ENCODE measurements at places on chromosomes 16 and 17. TPM values are rescaled to one million over a fixed set of nuclear protein-coding genes. Genes with fewer than 3 reads are reported as not detected.

GRCh38 chr16:12448504-12448903, 355.2 kb downstream of the CPPED1 start:
- DNase-seq = no peak
- peaks cover 9% of the 10 kb centered on the region for H3K4me1 ChIP-seq
- H3K27ac ChIP-seq = no peak overlapping the region

DNA sequence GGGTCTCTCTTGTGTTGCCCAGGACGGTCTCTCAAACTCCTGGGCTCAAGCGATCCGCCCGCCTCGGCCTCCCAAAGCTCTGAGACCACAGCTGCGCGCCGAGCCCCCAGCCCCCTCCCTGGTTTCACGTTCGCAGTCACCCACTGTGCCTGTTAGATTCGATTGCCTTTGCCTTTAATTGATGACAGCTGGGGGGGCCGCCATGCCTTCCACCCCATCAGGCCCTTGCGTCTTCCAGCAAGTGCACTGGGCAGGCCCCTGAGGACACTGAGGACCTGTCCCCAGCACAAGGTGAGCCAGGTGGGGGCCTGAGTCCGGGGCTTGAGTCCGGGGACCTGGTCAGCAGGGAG, 3.3 kb downstream of the IGFALS start:
- H3K27me3 ChIP-seq = no peaks in the 10 kb centered on the region
- H3K4me1 ChIP-seq = no peaks in the 10 kb centered on the region
- H3K27ac ChIP-seq = no peak overlapping the region
- no peak for DNase-seq
- H3K4me3 ChIP-seq = no peak overlapping the region
- no peaks in the 10 kb centered on the region for H3K36me3 ChIP-seq

GRCh38 chr17:79987187-79987934, 48.3 kb downstream of the TBC1D16 start:
- H3K4me1 ChIP-seq = peaks cover 51% of the 10 kb centered on the region
- H3K36me3 ChIP-seq = no peaks in the 10 kb centered on the region
- H3K4me3 ChIP-seq = no peak overlapping the region
- no peak for DNase-seq
- peak overlapping the region; percentile 42 for H3K27ac ChIP-seq

DNA sequence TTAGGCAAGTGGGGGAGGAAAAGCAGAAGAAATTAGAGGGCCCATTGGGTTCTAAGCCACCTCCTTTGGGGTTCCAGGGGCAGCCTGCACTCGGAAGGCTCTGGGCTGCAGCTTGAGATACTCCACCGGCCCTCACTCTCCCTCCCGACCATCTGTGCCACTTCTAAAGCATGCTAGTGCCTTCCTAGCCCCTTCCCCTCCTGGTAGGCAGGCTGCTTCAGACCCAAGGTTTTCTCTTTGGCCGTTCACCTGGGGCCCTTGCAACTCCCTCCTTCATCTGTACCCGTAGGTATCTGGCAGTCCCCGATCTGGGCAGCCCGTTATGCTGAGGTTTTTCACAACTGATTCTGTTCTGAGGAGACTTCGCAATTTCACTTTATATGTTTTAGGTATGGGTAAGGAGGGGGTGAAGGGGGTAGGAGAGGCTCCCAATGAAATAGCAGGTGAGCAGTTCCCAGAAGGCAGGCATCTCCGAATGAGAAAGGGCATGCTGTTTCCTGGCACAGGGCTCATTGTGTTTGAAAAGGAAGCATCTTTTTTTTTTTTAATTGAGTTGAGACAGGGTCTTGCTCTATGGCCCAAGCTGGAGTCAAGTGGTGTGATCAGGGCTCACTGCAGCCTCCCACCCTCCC, 98.7 kb downstream of the RAB11FIP4 start:
- no peak for DNase-seq
- H3K36me3 ChIP-seq = no peaks in the 10 kb centered on the region
- H3K27me3 ChIP-seq = no peaks in the 10 kb centered on the region
- peaks cover 2% of the 10 kb centered on the region for H3K4me1 ChIP-seq
- no peak overlapping the region for H3K4me3 ChIP-seq
- H3K27ac ChIP-seq = no peak overlapping the region

DNA sequence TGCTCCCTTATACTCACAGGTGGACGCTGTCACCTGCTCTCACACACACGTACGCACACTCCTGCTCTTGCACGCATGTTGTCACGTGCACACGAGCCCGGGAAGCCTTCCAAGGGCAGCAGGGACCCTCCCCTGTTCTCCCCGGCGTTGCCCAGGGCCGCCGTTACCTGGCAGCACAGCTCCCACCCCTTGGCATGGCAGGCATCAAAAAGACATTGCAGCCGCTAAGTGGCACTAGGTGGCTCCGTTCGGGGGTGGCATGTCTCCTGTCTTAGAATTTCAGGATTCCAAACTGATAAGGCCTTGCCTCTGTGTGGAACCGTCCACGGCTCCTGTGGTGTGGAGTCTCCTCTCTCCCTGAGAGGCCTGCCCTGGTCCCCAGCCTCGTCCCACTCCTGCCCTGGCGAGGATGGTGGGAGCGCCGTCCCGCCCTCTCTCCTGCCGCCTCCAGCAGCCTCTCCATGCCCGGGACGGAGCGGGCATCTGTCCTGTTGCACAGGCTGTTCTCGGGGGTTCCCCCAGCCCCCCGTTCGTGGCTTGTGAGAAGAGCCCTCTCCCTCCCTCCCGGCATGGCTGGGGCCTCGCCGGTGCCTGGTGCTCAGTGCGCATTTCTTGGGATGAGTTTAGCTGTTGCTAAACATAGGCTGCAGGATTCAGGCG, 126.7 kb upstream of the GSE1 start:
- peaks cover 3% of the 10 kb centered on the region for H3K4me1 ChIP-seq
- H3K27me3 ChIP-seq = no peaks in the 10 kb centered on the region
- no peaks in the 10 kb centered on the region for H3K36me3 ChIP-seq
- DNase-seq = no peak
- H3K27ac ChIP-seq = no peak overlapping the region

DNA sequence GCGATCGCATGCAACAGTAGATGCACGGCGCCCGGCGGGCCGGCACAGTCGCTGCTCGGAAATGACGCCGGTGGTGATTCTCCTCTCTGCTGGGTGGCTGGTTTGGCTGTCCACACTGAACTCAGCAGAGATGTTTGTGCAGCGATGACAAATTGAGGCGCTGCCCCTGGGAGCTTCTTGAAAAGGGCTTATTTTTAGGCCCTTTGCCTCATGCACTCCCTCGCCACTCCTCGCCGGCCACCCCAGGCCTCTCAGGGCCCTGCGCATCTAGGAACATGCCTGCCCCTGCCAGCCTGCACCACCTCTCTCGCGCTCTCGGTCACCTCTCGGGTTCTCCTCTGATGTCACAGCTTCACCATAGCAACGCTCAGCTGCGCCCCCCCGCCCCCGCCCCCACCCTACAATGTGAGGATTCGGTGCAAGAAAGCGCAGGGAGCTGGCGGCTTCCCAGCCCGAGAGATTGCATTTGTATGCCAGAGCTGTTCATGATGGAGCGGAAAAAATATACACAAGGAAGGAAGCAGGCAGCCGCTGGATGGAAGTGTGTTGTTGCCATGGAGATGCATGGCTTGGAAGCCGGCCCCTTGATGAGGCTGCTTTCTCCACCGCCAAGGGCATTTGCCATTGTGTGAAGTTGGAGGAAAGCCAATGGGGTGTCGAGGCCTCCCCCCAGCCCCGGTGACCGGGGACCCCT, 81.3 kb upstream of the PLCG2 start:
- H3K36me3 ChIP-seq = no peaks in the 10 kb centered on the region
- peaks cover 12% of the 10 kb centered on the region for H3K4me1 ChIP-seq
- DNase-seq = no peak
- no peak overlapping the region for H3K27ac ChIP-seq
- no peak overlapping the region for H3K4me3 ChIP-seq

DNA sequence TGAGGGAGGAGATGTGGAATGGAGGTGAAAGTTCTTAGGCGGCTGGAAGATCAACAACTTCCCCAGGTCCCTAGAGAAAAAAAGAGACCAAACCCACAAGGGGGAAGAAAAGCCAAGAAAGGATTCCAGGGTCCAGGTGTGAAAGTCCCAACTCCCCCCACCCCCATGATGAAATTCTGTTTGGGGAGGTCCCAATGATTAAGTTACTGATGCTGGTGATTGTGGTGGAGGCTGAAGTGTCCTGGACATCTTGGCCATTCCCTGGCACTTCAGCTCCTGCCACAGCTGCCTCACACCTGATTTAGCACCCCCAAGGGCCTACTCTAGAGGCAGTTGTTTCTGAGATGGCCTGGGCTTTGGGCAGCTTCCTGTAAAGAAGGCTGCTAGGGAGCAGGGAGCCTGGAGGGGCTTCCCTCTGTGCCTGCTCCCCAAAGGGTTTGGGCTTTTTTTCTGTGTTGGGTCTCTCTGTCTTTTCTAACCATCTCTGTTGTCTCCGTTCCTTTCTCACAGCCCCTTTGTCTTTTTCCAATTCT, 13.1 kb downstream of the HOXB4 start:
- no peaks in the 10 kb centered on the region for H3K36me3 ChIP-seq
- no peak for DNase-seq
- H3K27me3 ChIP-seq = no peaks in the 10 kb centered on the region
- no peaks in the 10 kb centered on the region for H3K4me1 ChIP-seq

GRCh38 chr17:81397314-81398175, 2.3 kb downstream of the BAHCC1 start:
- peak overlapping the region; percentile 75 for H3K4me3 ChIP-seq
- peak overlapping the region; percentile 94 for H3K27ac ChIP-seq
- no peaks in the 10 kb centered on the region for H3K36me3 ChIP-seq
- H3K4me1 ChIP-seq = peaks cover 18% of the 10 kb centered on the region

- no peak overlapping the region for H3K4me3 ChIP-seq
- H3K27ac ChIP-seq = no peak overlapping the region
- no peaks in the 10 kb centered on the region for H3K27me3 ChIP-seq
- no peaks in the 10 kb centered on the region for H3K4me1 ChIP-seq
- no peaks in the 10 kb centered on the region for H3K36me3 ChIP-seq
Measured at GRCh38 chr17:59433586-59433985, 102.1 kb downstream of the YPEL2 start.

DNA sequence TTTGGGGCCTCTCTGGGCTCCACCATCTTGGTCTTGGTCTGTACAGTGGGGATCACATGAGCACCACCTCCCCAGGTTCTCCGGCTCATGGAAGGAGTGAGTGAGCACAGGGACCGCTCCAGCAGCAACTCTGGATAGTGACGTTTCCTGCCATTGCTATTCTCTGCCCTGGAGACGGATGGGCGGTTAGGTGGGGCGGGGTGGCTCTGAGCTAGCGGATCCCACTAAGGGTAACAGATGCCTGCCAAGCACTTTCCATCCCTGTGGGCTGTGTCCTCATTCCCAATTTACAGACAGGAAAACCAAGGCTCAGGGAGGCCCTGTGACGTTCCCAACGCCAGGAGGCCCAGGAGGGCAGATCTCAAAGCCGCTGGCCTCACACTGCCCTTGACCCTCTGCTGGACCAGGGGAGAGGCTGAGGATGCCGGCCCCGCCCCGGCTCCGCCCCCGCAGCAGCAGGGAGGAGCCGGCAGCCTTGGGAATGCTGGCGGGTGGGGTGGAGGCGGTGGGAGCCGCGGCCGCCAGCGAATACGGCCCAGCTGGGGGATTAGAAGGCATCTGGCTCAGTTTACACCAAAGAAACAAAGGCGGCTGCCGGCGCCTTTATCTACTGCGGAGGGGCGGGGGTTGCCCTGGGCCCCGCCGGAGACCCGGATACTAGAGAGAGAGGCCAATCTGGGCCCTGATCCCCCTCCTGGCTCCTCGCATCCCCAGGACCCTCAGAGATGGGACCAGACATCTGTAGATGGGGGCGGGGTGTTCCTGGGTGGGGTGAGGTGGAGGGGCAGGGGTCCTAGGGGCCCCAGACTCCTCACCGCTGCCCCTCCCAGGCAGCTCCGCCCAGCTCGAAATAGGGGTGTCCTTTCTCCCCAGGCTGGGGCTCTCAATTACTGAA, 122.3 kb upstream of the CIBAR2 start:
- peaks cover 41% of the 10 kb centered on the region for H3K4me1 ChIP-seq
- H3K27ac ChIP-seq = peak overlapping the region; percentile 81
- peak overlapping the region; percentile 47 for H3K4me3 ChIP-seq

DNA sequence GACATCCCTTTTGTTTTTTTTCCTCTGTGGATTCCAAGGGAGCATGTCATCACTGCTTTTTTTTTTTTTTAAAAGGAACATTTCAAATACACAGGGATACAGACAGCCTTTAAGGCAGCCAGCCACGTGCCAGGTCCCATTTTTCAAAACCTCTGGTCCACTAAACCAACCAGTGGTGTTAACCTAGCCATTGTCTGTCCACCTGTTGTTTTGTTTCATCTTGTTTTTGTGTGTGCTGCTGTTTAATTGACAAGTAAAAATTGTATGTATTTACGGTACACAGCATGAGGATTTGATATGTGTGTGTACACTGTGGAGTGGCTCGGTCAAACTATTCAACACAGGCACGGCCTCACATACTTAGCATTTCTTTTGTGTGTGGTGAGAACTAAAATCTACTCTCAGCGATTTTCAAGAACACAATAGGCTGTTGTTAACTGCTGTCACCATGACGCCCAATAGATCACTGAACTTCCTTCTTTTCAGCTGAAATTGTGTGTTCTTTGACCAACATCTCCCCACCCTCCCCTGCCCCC, 19.2 kb downstream of the TMEM114 start:
- DNase-seq = no peak
- H3K27me3 ChIP-seq = no peaks in the 10 kb centered on the region
- H3K27ac ChIP-seq = no peak overlapping the region
- H3K4me1 ChIP-seq = no peaks in the 10 kb centered on the region
- H3K4me3 ChIP-seq = no peak overlapping the region
- no peaks in the 10 kb centered on the region for H3K36me3 ChIP-seq

DNA sequence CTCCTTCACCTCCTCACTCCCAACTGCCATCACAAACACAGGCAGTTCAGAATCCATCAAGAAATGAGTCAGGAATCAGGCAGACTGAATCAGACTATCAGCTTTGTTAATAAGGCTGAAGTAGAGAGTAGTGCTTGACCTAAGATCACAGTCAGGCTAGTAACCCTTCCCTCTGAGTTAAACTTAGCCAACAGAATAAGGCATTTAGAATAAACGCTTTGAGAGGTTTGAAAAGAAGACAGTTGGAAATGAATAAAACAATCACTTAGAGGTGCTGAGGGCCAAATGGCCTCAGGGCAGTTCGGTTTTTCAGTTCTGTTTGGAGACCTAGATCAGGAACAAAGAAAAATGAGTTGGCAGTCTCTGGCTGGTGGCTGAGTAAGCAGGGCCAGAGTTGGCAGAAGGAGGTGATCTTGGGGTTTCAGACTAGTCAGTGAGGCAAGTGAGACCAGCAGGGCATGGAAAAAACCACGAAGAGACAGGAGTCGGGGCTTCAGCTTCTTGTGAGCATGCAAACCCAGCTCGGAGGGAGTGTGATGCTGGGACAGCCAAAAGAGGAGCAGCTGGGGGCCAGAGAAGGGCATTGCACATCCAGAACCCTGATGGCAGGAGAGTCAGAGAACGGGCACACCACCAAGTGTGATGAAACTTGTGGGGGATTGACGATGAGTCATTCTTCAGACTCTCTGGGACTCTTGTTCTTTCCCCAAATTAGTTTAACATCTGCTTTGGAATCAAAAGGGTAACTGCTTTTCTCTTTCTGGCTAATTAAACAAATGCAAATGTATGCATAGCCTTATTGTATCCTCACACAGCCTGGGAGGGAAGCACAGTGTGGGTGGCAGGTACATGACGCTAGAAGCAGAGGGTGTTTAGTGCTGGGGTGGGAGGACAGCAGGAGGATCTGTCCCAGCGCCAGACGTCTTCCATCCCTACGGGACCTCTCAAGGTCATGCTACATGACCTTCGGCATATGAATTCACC, 54.8 kb downstream of the SPECC1 start:
- no peaks in the 10 kb centered on the region for H3K36me3 ChIP-seq
- DNase-seq = peak; percentile 94
- H3K27ac ChIP-seq = peak overlapping the region; percentile 62
- no peak overlapping the region for H3K4me3 ChIP-seq

The COTL1 gene
- 45.0 TPM for total RNA-seq

The OTOP2 gene
- not detected for total RNA-seq

The PLXDC1 gene
- 32.3 TPM for total RNA-seq

The SCARF1 gene
- total RNA-seq = 5.1 TPM

Data from ovary (tissue), 10 donors.